Dermis microvascular lymphatic vessel endothelial cell (primary cell): ENCODE measurements at places on chromosomes 1 and 21. TPM values are rescaled to one million over a fixed set of nuclear protein-coding genes. Genes with fewer than 3 reads are reported as not detected.

FMO1 gene
- total RNA-seq = not detected in 2 replicates

CACHD1 gene
- total RNA-seq = 2.8 and 4.4 TPM in 2 replicates

YIPF1 gene
- total RNA-seq = 11.6 and 15.3 TPM in 2 replicates

PTGER3 gene
- total RNA-seq = under 0.01 TPM in 1 of 2 replicates, not detected in the other
